ENCODE measurements at places on chromosomes 7 and 10. TPM values are rescaled to one million over a fixed set of nuclear protein-coding genes. Genes with fewer than 3 reads are reported as not detected.

DNA sequence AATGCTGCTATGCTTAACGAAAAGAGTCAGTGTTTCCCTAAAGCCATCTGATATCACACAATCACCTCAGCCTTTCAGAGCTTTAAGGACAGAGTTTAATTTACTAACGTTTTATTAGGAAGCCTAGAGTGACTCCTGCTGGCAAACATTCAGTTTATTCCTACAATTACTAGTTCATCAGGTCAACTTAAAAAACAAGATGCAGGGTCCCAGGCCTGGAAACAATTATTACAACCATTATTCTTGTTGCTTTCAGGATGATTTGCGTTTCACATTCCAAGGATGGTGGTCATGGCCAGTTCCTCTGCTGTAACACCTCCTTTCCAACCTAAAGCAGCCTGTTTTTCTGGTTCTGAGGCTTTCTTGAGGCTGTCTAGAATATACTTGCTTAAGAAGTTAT lies 1.5 kb upstream of the FAM53B start:
- no peaks in the 10 kb centered on the region for H3K27me3 ChIP-seq
- peaks cover 18% of the 10 kb centered on the region for H3K36me3 ChIP-seq
- DNase-seq = no peak

- peaks cover 4% of the 10 kb centered on the region for H3K36me3 ChIP-seq
- peaks cover 83% of the 10 kb centered on the region for H3K4me1 ChIP-seq
- DNase-seq = no peak
- no peaks in the 10 kb centered on the region for H3K27me3 ChIP-seq
Measured at GRCh38 chr10:110429301-110429700, 68.4 kb upstream of the DUSP5 start.

- no peak for DNase-seq
- no peaks in the 10 kb centered on the region for H3K4me1 ChIP-seq
- H3K27ac ChIP-seq = no peak overlapping the region
- H3K4me3 ChIP-seq = no peak overlapping the region
- no peaks in the 10 kb centered on the region for H3K36me3 ChIP-seq
Measured at GRCh38 chr7:125033506-125033905, 103.9 kb upstream of the POT1 start.

DNA sequence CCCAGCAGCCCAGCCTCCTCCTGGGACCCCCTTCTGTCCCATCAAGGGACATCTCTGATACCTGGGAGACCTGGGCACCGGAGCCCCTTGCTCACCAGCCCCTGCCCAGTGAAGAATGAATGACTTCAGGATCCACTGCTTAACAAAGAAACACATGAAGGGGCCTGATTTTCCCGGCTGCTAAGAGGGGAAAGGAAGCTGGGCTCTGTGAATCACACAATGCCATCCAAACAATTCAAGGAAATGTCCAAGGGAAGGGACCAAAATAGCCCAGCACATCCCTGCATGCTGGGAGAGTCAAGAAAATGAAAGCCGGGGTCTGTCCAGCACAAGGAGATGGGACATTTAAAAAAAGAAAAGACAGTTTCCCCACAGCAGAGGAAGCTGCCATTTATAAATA lies 128.7 kb upstream of the JCAD start:
- no peak for DNase-seq
- H3K36me3 ChIP-seq = no peaks in the 10 kb centered on the region
- H3K4me3 ChIP-seq = no peak overlapping the region
- peaks cover 6% of the 10 kb centered on the region for H3K4me1 ChIP-seq
- H3K27ac ChIP-seq = no peak overlapping the region
- peaks cover 19% of the 10 kb centered on the region for H3K27me3 ChIP-seq

DNA sequence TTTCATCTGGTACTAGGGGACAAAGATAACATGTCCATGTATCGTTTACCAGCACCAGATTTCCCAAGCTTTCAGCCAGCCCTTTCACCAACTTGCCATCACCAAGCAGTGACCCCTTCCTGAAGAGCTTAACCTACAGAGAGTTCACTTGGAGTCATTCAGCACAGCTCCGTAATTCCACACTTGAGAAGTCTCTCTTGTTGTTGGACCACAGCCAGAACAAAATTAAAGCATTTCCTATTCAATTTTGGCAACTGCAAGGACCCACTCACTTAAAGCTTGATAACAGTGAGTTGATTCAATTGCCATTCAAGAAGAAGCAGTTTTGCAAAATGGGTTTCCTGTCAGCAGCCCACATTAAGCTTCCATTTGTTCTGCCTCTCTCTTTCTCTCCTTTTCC lies 88.5 kb upstream of the LRRTM3 start:
- H3K27ac ChIP-seq = no peak overlapping the region
- H3K27me3 ChIP-seq = no peaks in the 10 kb centered on the region
- no peaks in the 10 kb centered on the region for H3K36me3 ChIP-seq
- no peak for DNase-seq
- no peaks in the 10 kb centered on the region for H3K4me1 ChIP-seq

GRCh38 chr7:37445064-37445723 lies 3.5 kb downstream of the ELMO1 start:
- DNase-seq = no peak
- H3K4me1 ChIP-seq = peaks cover 42% of the 10 kb centered on the region
- H3K4me3 ChIP-seq = no peak overlapping the region
- peaks cover 2% of the 10 kb centered on the region for H3K27me3 ChIP-seq

GRCh38 chr7:85011127-85011526 lies 175.7 kb downstream of the SEMA3D start:
- no peak for DNase-seq
- H3K27me3 ChIP-seq = no peaks in the 10 kb centered on the region
- no peaks in the 10 kb centered on the region for H3K4me1 ChIP-seq
- H3K27ac ChIP-seq = no peak overlapping the region

DNA sequence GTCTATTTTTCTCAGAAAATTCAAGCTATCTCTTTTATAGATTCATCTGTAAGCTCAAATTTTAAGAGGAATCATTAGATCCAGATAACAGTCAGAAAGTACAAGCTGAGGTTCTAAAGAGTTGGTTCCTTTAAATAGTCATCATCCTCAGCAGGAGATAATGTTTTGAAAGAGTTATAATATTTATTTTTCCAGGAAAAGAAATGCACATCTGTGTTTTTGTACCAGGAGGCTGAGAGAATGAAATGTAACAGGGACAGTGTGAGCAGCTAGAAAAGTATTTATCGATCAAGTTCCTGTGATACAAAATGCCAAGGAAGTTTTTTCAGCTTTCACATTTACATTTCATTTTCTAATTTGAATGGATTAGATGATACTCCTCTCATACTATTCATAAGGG lies 120.2 kb upstream of the LRRTM3 start:
- no peak for DNase-seq
- H3K4me1 ChIP-seq = no peaks in the 10 kb centered on the region
- H3K27ac ChIP-seq = no peak overlapping the region
- H3K36me3 ChIP-seq = no peaks in the 10 kb centered on the region
- no peak overlapping the region for H3K4me3 ChIP-seq

CPVL gene
- total RNA-seq = 0.33 TPM

RSPH10B2 gene
- total RNA-seq = 1.0 TPM

TYW1B gene
- total RNA-seq = 4.4 TPM

CALHM1 gene
- total RNA-seq = 1.1 TPM

PRLHR gene
- not detected for total RNA-seq
